ENCODE measurements at places on chromosomes 2 and 18.
A peak's percentile ranks its signal among the peaks of the same experiment; 100 is the strongest.

- peak; percentile 89 for DNase-seq
Observed at GRCh38 chr2:176455816-176456291, 186.6 kb downstream of the MTX2 start.

- no peak for DNase-seq
Observed at GRCh38 chr2:132692816-132693215, 22.8 kb upstream of the LYPD1 start.

DNA sequence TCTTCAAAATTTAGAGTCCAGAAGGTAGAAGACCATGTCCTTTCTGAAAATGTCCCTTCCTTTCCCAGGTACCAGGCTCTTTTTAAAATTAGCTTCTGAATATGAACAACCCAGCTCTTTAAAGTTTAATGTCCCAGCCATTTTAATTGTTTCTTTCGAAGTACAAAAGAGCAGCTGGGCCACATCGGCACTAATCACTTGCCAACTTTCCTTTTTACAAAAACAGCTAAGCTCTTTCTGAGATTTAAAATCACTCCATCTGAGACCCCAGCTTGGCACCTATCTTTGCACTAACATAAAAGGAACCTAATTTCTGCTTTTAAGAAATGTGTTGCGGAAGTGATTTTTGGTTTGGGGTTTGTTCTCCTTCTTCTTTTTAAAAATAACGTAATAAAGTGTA lies 2.6 kb downstream of the BOD1L2 start:
- no peak for DNase-seq

- no peak for DNase-seq
Observed at GRCh38 chr18:55404832-55405465, 183.0 kb downstream of the TCF4 start.

- no peak for DNase-seq
Observed at GRCh38 chr2:164706522-164706921, 85.2 kb upstream of the GRB14 start.

- DNase-seq: no peak
Observed at GRCh38 chr2:202140522-202141252, 67.6 kb downstream of the KIAA2012 start.

Data from muscle of arm (tissue), 14 donors.